Activated naive CD4-positive, alpha-beta T cell treated with anti-CD3 and anti-CD28 coated beads, Interleukin-2, amount 10 ng/mL, durations not matched to agents 7 days and 5 days (primary cell): ENCODE measurements at places on chromosomes 5 and 9.

DNA sequence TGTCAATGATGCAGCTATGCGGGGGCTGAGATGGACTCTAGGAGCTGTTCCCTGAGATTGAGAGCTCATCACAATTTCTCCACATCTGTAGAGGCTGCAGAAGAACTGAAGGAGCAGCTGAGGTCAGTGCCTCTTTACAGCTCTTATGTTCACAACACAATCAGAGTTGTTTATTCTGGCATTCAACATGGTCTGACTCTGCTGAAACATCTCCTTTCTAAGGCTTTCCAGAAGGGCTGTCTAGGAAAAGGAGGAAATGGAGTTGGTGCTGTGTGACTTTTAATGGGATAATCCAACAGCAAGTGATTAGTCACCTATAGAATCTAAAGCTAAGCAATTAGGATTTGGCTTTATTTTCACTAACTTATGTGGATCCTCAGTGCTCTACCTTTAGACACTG lies 6.0 kb downstream of the POU5F2 start:
- DNase-seq: no peak

- peak; percentile 79 for DNase-seq
These were observed 4.0 kb upstream of the PCDHGA1 start for GRCh38 chr5:141326088-141326854.

- no peak for DNase-seq
These were observed 89.2 kb downstream of the DMRTA1 start for GRCh38 chr9:22535780-22536179.

DNA sequence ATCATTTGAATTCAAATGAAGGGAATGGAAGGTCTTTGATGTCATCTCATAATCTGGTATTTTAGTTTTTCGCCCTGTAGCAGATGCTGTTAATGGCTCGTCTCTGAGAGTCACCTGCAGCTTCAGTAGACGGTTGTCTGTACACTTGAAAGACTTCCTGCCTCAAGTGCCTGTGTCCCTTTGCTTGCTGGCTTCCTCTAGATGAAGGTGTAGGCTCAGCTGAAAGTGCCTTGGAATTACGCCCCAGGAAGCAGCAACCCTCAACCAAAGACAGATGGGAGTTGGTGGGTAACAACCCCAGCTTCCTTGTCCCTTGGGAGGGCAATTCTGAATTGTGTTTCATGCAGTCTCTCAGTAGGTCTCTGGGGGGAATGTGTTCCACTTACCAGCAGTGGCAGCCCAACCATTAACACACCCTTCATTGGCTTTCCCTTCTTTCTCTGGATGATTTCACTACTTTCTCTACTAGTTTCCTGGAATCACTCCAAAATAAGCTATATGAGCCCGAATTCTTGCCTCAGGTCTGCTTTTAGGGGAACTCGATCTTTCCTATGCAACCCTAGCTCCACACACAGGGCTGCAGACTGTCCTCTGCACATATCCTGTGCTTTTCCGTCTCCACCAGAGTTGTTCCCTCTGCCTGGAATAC lies 395.6 kb downstream of the DMAC1 start:
- no peak for DNase-seq

DNA sequence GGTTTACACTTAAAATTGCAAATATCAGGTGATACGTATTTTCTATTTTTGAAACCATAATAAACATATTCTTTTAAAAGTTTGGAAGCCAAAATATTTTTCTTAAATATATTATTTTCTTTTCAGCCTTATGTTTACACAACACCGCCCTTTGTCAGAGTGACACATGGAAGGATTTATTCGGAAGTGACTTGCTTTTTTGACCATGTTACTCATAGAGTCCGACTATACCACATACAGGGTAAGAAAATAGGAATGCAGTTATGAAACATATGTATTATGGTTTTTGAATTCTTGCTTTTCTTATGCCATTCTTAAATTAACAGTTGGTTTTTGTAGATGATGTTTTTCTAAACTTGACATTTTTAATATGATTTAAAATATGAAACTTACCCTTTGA lies 133.9 kb downstream of the MAN2A1 start:
- no peak for DNase-seq

GRCh38 chr9:116417464-116417863 lies 263.9 kb downstream of the PAPPA start:
- DNase-seq: no peak

GRCh38 chr9:32413424-32413823 lies 29.0 kb downstream of the ACO1 start:
- DNase-seq: no peak

DNA sequence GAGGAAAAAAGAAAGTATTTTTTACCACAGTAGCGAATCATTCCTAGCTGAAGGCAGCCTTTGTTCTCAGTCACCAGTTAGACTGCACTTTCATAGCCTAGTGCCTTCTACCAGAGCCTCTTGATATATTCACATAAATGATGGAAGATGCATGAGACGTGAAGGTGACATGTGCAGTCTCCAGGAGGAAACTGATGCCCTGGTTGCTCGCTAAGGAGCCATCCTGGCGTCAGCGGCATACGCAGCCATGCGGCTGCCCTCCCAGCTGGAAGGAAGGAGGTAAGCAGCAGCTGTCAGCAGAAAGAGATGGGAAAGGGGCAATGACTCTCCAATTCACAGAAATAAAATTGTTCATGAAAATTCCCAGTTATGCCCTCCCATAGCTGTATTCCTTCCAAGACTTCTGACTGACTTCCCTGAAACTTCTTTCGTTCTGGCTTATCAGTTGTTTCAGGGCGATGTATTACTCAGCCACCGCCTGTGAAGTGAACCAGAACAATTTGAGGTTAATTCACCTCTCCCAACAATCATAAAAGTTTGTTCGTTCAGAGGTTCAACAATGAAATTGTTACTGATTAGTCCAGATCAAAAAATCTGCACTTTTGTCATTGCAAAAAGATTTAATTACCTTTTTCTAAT lies 331.2 kb downstream of the NR2F1-AS1 start:
- no peak for DNase-seq

DNA sequence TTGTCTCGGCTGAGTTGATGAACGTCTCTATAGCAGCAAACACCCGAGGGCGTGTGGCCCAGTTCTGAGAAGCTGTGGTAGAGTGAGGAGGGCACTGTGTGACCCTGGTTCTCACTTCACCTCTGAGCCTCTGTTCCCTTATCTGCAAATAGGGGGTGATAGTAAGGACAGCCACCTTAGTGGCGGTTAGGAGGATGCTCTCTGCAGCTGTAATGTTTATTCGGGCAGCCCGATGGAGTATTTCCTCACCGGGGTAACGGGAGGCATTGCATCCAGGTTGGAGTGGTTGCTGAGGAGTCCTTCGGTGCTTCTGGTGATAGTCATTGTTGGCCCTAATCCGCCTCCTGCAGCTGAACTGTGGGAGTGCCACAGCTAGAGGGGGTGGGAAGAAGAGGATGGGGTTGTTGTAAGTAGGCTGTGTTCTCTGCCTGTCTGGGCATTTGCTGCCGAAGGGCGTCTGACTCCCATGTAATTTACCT lies 13.9 kb downstream of the PRRC2B start:
- peak; percentile 70 for DNase-seq

DNA sequence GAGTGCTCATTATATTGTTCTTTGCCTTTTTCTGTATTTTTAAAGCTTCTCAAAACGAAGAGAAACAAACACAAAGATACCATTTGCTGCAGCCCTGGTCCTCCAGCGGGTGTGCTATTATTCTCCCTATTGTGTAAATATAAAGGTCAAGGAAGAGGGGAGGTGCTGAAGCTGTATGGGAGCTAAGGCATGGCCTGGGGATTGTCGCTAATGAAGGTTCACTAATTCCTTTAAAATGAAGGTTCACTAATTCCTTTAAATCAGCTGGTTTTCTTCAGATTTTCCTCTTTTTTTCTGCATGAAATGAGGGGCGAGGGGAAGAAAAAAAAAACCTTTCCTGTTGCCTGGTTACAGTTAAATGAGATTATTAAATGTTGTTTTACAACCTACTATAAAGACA lies 74.5 kb upstream of the MAP1B start:
- DNase-seq: no peak

- DNase-seq: no peak
These were observed 24.6 kb upstream of the QSOX2 start for GRCh38 chr9:136270173-136270705.

DNA sequence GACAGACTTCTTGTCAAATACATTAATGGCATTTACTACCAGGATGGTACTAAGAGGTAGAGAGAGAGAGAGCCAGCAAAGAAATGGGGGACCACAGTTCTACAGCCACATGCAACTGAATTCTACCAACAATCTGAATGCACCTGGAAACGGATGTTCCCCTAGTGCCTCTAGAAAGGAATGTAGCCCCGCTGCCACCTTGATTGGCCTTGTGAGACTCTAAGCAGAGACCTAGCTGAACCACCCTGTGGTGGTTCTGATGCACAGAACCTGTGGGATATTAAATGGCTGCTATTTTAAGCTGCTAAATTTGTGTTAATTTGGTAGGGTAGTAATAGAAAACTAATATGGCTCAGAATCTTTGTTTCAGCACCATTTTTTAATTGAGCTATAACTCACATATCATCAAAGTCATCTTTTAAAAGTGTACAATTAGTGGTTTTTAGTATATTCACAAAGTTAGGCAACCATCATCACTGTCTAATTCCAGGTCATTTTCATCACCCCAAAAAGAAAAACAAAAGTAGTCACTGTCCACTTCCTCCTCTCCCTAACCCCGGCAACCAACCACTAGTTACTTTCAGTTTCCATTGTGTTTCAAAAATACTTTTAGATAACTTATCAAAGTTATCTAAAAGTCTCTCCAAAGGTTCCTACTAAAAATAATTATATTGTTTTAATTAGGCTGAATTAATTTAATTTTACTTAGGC lies 51.7 kb downstream of the CPLANE1 start:
- DNase-seq: peak; percentile 40

- DNase-seq: no peak
These were observed 52.2 kb downstream of the MTAP start for GRCh38 chr9:21854594-21854993.

DNA sequence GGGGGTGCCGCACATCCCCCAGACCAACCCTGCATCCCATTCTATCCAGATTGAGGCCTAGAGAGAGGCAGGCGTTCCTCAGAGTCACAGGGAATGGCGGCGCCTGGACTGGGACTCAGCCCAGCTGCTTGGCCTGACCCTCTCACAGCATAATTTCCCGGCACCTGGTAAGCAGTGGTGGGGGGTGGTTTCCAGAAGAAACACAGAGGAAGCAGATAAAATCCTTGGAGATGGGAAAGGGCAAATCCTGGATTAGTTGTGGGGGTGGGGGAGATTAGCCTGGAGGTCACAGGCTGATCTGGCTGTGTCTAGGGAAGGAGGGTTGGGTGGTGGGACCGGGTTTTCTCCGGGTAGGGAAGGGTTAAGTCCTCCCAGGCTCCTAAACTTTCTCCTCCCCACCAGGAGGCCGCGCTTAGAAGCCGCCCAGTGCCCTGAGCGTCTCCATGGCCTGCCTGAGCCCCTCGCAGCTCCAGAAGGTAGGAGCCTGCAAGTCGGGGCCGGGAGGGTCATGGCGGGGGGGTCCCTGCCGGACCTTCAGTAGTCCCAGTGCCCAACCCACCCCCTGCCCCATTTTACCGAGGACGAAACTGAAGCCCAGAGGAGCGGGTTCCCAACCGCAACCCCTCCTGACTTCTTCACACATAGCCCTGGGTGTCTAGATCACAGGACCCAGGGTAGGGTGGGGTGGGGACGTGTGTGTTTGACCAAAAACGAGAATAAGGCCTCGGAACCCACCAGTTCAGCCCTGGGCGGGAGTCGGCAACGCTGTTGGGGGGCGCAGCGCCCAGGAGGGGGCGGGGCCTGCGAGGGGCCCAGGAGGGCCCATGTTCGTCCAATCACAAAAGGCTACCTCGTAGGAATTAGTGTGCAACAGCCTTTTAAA lies 1.3 kb downstream of the PHYHD1 start:
- DNase-seq: no peak

- no peak for DNase-seq
These were observed 1.8 kb downstream of the RNF130 start for GRCh38 chr5:180069589-180070247.

DNA sequence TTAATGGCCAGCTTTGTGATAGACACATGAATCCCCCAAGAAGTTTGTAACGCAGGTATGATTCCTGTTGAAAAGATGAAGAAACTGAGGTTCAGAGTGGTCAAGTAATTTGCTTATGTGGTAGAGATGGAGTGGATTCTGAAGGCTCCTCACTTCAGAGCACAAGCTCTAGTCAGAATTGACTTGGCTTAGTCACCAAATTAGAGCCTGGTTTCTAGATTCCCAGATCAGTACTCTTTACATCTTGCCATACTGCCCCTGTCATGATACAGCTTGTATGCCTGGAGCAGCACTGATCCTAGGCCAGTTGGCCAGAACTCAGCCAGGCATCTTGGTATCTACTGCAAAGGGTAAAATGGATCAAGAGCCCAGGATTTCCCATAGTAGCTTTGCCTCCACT lies 284.4 kb upstream of the RFX3 start:
- DNase-seq: no peak

DNA sequence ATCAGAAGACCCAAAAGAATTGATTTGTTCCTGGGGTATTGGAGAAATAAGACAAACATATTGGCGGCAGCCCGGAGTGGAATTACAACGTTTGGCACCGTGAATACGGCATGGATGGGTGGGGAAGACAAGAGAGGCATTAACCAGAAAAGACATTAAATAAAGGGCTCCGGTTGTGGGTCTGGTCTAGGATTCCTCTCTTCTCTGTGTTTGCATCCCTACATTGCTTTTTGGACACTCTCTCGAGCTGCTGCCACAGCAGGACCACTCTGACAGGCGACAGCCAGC lies 138.7 kb upstream of the PALM2AKAP2 start:
- DNase-seq: no peak

DNA sequence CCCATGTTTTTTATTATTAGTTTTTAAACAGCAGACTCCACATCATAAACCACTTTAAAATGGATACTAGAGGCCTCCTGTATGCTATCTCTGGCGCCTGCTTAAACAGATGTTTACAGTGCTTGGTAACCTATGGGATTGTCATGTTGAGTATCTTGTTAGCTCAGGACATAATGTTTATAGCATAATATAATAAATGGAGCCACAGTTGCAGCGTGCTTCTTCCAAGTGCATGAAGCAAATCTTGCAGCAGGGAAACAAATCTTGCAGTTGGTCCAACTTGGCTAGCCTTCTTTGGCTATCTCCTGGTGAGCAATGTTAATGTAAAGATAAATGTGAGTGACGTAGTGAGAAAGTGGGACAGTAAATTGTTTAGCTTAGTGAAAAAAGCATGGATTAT lies 2.8 kb downstream of the GHR start:
- DNase-seq: no peak

- no peak for DNase-seq
These were observed 20.0 kb upstream of the SCGB3A1 start for GRCh38 chr5:180611140-180611850.

DNA sequence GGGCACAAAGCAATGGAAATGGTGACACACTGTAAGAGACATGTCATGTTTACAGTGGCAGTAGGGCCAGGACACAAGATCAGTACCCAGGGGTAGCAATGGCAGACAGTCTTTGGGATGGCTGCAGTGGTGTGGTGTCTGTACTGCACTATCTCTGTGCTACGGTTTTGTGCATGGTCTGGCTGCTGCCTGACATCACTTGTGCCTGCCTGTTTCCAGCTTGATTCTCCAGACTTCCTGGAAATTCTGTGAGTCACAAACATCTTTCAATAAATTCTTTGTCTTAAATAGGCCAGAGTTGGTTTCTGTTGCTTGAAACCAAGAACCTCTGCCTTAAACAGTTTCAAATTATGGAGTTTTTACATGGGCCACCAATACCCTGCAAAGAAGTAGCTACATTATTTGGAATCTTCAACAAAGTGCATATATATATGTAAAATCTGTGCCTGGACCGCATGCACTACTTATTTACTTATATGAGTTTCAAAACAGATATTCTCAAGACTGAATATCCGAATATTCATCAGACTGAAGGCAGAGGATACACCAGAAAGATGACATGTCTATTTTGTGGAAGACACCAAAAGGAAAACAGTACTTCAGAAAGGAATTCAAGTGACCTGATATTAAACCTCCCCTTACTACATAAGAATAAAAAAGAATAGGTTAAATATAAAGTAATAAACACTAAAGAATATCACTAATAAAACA lies 188.1 kb downstream of the RFX3 start:
- DNase-seq: no peak
